ENCODE measurements at places on chromosomes 13 and 19.
A peak's percentile ranks its signal among the peaks of the same experiment; 100 is the strongest.

GRCh38 chr19:48680436-48681126 lies 7.8 kb upstream of the NTN5 start:
- no peak for DNase-seq

DNA sequence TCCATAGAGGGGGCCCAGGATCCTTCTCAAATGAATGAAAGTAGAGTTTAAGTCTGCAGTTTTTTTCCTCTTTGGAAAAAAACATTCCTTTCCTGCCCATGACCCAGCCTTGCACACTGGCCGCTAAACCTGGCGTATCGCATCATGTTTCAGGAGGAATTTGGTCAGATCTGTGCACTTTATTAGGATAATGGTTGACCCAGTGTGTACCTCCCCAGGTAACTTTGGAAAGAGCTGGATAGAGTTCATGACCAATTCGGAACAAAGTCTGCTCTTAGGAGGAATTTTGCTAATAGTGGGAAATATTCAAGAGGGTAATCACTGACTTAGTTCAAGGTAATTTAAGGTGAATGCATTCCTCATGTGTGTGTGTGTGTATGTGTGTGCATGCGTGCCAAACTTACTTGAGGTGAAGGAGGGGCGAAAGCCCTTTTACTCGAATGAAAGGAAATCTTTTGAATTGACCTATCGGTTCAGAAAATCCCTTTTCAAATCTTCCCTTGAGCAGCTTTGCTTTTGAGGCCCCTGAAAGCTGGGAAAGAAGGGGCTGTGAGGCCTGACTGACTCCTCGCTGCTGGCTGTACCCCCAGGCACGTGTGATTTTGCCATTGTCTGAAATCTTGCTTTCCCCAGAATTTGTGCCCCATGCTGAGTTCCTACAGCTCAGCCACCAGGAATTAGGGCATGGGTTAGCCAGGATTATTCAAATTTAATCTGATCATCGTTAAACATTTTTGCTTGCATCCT lies 46.3 kb downstream of the SIPA1L3 start:
- DNase-seq: no peak

GRCh38 chr13:99922631-99923404 lies 48.7 kb downstream of the ZIC5 start:
- no peak for DNase-seq

DNA sequence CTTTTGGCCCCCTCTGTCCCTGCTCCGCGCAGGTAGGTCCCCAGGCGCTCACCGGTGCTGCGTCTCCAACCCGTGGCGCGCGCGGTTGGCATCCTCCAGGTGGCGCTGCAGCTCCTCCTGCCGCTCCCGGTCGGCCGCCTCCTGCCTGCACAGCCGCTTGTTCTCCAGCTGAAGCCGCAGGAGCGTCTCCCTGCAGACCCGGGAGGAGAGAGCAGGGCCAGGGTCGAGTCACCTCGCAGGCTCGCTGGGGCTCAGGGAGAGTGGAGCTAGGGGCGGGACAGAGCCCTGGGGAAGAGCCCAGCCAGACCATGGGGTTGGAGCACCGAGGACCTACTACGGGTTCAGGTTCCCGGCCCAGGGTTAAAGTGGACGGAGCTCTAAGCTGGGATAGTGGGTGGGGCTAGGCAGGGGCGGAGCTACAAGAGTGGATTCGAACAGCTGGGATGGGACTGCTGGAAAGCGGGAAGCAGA lies 9.3 kb downstream of the HOOK2 start:
- DNase-seq: peak; percentile 91

- DNase-seq: peak; percentile 67
Measured at GRCh38 chr19:31349160-31349881, at the start of gene TSHZ3. TSS of gene TSHZ3 (minus strand) at chr19:31349436. CDS start at chr19:31349219, 217 bp downstream.

GRCh38 chr19:40592170-40592569 lies 9.0 kb upstream of the LTBP4 start:
- no peak for DNase-seq

Measured in activated CD4-positive, alpha-beta memory T cell treated with anti-CD3 and anti-CD28 coated beads for 36 hours (primary cell).